Upper lobe of right lung (tissue), 1 donor: ENCODE measurements at places on chromosomes 1 and 21.

DNA sequence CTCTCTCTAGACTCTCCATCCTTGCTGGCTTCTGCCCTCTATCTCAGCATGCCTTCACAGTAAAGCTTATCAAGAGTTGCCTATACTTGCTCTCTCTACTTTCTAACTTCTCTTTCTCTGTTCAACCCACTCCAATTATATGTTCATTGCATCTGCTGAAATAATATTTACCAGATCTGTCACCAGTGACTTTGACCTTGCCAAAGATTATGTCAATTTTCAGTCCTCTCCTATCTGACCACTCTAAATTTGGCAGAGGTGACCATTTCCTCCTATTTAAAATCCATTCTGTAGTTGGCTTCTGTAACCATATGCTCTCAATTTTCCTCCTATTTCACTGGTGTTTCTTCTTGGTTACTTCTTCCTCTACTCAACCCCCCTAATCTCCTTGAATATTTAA lies 38.8 kb upstream of the DR1 start:
- DNase-seq = no peak

GRCh38 chr1:234884006-234884405 lies 244.6 kb downstream of the TOMM20 start:
- DNase-seq = no peak

GRCh38 chr1:85135392-85135798 lies 65.4 kb downstream of the SYDE2 start:
- no peak for DNase-seq

DNA sequence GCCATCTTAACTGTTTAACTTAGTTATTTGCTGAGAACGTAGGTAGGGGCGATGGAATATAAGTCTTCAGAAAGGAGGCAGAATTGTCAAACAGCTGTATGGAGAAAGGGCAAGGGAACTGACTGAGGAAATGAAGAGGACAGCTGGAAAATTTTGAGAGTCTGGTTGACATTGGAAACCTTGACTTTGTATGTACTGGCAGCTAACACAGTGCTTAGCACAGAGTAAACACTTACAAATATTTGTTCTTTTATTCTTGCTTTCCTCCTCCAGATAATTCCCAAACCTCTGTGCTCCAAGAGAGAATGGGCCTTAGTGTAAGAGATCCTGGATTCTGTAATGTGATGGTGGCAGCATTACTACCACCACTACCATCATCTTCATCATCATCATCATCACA lies 91.3 kb downstream of the ZSCAN20 start:
- DNase-seq = no peak

DNA sequence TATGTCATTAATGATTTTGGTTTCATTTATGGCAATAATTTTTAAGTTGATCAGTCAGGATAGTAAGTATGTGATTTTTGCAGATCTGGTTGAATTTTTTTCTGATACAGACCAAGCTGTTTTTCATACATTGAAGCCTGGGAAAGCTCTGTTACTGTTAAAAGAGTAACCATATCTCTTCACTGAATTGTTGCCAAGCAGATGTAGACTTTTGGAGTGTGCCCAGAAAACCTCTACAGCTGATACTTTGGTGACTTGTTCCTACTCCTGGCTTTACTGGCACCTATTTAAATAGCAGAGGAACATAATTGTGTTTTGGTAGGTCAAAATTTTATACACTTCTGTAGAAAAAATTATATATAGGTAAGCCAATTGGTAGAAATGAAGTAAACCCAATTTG lies 49.4 kb downstream of the NFIA start:
- no peak for DNase-seq
